ENCODE measurements at places on chromosomes 13 and 19. TPM values are rescaled to one million over a fixed set of nuclear protein-coding genes. Genes with fewer than 3 reads are reported as not detected.

- no peaks in the 10 kb centered on the region for H3K36me3 ChIP-seq
- H3K4me3 ChIP-seq: no peak overlapping the region
- no peaks in the 10 kb centered on the region for H3K4me1 ChIP-seq
- no peak for DNase-seq
- H3K27ac ChIP-seq: no peak overlapping the region
- no peaks in the 10 kb centered on the region for H3K27me3 ChIP-seq
These were observed 234.9 kb downstream of the TUBA3C start for GRCh38 chr13:18946738-18947137.

The ZNF98 gene
- total RNA-seq: 8.6 TPM

The SELENOV gene
- total RNA-seq: not detected

DNA sequence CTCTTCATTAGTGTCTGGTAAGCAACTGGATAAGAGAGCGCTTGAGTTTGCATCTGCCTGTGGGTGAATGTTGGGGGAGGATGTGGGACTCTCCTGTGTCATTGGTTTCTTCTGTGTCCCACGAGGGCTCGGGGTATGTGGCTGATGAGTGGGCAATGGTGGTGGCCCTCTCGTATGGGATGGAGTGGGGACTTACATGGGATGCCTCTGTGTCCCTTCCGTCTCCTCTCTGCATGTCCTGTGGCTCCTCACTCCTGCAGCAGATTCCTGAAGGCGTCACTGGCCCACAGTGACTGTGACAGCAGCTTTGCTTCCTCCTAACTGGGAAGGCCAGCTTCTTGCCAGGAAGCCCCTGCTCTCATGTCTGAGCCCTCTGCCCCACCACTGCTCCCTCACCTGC is 2.6 kb upstream of the LRP3 start:
- no peaks in the 10 kb centered on the region for H3K27me3 ChIP-seq
- H3K27ac ChIP-seq: no peak overlapping the region
- no peak for DNase-seq
- H3K4me3 ChIP-seq: no peak overlapping the region
- H3K4me1 ChIP-seq: no peaks in the 10 kb centered on the region

DNA sequence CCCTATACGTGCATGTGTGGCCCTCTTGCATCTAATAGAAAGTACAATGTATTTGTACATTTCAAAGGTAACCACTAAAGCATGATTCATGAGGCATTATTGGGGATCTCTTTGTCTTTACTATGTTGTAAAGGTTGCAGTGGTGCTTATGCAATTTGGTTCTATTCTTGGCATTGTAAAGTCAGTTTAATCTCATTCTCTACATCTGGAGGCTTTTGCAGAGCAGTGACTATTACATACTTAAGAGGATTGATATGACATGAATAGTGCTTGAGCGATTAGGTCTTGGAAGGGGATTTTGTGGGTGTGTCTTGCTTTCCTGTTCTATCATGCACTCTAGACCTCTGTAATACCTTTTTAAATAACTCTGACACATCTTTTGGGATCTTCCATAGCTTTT is 610.0 kb downstream of the EFNB2 start:
- H3K4me1 ChIP-seq: no peaks in the 10 kb centered on the region
- DNase-seq: no peak
- no peak overlapping the region for H3K4me3 ChIP-seq

DNA sequence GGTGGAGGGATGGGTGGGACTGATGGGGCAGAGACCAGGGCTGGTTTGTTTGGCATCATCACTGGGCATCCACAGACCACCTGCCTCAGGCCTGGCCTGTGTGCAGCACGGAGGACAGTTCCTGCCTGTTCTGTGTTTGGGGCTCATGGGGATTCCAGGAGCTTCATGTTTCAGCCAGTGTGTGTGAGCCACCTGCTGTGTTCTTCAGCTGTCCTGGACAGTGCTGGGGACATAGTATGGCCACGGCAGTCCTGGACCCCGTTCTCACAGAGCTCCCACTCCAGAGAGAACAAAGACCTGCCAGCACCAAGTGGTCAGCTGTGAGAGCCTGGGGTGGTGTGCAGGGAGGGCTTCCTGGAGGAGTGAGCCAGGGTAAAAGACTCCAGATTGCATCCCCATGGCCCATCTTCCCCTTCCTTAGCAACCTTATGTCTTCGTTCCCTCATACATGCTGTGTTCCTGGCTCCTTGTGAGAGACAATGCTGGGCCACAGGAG is 2.0 kb upstream of the CCDC97 start:
- peak; percentile 43 for DNase-seq
- no peak overlapping the region for H3K4me3 ChIP-seq
- H3K4me1 ChIP-seq: peaks cover 25% of the 10 kb centered on the region
- H3K27me3 ChIP-seq: no peaks in the 10 kb centered on the region

DNA sequence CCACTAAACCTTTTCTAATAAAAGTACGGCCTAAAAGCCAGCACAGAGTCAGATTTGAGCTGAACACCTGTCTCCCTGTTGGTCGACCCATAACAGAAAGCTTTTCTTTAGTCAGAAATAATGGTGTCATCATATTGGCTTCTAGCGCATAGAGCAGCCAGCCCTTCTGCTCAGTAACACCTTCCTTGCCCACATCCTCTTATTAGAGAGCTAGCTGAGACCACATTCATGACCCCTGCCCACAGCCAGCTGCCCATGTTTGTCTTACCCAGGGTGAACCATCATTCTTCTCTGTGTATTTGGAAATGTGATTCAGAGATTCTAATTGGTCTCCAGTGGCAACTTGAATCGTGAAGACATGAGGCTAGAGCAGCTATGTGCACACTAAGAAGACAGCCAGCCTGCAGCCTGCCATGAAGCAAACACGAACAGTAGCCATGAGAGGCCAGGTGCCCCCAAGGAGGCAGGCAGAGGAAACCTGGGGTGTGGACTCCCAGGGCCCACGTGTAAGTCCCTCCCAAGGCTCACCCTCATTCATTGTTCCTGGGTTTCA is 82.3 kb upstream of the PDCD5 start:
- H3K36me3 ChIP-seq: no peaks in the 10 kb centered on the region
- no peaks in the 10 kb centered on the region for H3K27me3 ChIP-seq
- DNase-seq: no peak
- no peak overlapping the region for H3K27ac ChIP-seq
- H3K4me3 ChIP-seq: no peak overlapping the region

Measured in pancreas (tissue), 10 donors.